ENCODE measurements at places on chromosomes 7 and 10.
A peak's percentile ranks its signal among the peaks of the same experiment; 100 is the strongest.

DNA sequence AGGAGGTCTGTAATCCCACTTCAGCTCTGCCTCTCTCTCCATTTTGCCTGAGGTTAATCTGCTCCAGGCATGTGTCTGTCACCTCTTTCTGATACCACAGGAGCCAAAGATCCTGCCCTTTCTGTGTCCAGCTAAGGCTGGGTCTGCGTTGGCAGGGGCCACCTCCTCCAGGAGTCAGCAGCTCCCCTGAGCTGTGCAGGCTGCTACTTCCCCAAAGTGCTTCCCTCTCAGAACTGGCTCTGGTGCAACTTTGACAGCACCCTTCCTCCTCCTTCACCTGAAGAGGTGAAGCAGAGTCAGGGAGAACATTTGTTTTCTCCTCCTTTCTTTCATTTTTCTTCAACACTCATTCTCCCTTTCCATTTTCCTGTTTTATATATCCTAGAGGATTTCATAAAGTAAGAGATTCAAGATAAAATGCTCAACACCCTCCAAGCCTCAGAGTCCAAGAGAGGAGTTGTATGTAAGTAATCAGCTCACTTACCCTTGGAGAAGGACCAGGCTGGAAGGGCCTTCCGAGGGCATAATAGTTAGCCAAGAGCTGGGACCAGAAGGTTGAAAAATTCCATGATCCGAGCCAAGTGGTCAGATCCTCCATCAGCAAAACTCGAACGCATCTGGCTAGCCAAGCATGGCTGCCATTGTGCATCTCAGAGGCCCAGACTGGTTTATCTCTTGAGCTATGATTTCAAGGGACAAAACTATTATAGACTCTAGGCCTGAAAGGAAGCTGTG, 257.3 kb downstream of the PTEN start:
- DNase-seq: no peak

- DNase-seq: no peak
These were observed 25.1 kb upstream of the ELOVL3 start for GRCh38 chr10:102200751-102201640.

DNA sequence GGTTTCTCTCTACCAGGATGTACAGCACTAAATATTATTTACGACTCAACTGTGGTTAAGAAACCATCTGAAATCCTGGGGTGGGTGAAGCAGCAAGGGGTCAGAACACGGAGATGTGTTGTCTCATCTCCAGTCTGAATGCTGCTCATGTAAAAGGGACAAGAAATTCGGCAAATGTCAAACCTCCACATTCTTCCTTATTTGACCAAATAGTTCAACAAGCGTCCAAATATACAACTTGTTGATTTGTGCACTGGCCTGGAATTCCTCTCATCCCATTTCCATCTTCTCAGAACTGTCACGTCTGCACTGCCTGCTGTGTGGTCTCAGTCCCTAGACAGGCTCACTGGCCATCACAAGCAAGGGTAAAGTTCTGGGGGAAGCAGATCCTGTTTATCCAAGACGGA, 520.0 kb downstream of the PARD3 start:
- no peak for DNase-seq

- no peak for DNase-seq
These were observed 105.5 kb upstream of the PTN start for GRCh38 chr7:137449016-137449415.

DNA sequence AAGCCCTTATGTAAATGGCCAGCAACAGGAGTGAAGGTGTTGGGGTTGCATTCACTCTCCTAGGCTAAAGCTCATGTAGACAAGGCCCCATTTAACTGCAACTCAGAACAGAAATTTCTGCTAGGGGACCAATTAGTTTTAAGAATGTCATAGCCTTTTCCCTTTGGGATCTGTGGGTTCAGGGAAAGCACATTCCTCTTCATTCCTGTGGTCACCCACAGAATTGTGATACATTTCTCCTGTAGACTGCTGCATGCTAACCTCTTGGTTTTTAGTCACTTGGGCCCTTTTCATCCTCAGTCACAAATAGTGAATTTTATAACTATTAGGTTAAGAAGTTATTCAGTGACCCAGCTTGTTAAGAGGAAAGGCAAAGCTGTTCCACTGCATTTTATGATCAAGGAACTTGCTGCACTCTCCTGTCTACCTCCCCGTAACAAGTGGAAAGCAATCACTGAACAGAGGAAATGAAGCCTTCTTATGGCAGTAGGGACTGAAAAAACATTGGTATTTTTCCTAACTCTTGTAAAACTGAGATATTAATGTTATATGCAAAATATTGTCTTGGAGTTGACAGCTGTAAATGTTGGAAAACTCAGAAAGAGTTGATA, 124.9 kb downstream of the SND1 start:
- DNase-seq: no peak

DNA sequence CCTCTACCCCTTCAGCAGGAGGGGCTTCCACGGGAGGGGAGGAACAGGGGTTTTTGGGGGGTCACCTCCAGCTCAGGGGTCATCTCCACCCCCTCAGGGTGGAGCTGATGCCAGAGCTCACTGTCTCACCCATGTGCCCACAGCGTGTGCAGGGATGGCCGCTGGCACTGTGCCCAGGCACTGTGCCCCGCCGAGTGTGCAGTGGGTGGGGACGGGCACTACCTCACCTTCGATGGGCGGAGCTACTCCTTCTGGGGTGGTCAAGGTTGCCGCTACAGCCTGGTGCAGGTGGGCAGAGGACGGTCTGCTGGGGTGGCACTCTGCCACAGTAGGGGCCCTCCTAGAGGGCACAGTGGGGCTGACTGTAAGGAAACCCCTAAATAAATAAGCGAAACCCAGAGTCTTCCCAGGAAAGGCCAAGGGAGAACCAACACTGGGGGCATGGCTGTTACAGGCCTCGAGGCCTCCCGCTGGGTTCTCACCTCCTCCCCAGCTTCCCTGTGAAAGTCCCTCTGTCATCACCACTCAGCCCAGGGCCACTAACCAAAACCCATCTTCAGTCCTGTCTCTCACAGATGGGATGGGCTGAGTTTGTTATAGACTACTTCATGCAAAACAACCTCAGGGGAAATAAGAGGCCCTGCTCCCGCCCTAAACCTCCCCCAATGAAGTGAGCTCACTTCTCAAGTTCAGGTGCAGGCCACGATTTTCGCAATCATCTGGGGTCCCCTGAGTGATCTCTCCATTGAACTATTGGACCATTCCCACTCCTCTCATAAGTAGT, 7.4 kb upstream of the ZNF467 start:
- no peak for DNase-seq

GRCh38 chr10:31875608-31876007, 53.0 kb downstream of the ARHGAP12 start:
- no peak for DNase-seq

DNA sequence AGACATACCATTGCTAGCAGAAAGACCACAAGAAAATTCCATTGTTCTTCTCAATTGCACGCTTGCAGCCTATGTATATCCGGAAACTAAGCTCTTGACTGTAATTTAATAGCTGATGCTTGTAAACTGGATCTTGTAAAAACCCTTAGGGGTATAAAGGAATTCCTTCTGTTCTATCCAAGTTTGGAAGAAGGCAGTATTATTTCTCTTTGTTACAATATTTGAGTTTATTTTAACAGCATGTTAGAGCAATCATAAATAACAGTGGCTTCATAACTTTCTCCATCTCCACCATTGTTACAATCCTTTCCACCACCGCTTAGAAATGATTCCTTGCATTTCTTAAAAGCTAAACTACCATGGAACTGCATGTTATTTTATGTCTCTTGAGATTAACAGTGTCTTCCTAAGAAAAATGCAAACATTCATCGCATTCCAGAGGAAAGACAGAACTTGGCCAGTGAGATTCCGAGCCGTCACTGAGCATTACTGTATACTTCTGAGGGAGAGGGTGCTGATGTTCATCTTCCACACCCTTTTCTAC, 92.5 kb downstream of the TRIL start:
- no peak for DNase-seq

DNA sequence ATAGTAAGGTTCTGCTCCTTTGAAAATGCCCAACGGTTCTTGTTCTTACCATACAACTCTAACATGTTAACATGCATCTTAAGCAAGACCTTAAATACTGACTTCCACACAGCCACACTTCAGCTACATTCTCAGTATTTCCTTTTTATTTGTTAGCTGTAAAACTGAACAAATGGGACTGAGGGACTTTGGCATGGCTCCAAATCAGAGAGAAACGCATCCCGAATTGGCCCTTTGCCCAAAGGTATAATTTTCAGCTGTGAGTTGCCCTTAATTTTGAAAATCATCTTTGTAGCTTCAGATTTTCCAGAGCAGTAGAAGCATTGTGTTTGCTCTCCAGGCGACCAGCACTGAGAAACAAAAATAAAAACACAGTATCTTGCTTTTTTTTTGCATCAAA, 56.4 kb downstream of the NEUROD6 start:
- DNase-seq: no peak

GRCh38 chr7:18064242-18064838, 36.7 kb upstream of the PRPS1L1 start:
- DNase-seq: no peak

DNA sequence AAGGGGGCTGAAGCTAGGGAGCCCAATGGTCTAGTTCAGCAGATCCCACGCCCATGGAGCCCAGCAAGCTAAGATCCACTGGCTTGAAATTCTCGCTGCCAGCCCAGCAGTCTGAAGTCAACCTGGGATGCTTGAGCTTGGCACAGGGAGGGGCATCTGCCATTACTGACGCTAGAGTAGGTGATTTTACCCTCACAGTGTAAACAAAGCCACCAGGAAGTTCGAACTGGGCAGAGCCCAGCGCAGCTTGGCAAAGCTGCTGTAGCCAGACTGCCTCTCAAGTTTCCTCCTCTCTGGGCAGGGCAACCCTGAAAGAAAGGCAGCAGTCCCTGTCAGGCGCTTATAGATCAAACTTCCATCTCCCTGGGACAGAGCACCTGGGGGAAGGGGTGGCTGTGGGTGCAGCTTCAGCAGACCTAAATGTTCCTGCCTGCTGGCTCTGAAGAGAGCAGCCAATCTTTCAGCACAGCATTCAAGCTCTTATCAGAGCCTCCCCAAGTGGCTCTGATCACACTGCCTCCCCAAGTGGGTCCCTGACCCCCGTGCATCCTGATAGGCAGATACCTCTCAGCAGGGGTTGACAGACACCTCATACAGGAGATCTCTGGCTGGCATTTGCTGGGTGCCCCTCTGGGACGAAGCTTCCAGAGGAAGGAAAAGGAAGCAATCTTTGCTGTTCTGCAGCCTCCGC, 167.8 kb downstream of the CCDC71L start:
- DNase-seq: no peak

DNA sequence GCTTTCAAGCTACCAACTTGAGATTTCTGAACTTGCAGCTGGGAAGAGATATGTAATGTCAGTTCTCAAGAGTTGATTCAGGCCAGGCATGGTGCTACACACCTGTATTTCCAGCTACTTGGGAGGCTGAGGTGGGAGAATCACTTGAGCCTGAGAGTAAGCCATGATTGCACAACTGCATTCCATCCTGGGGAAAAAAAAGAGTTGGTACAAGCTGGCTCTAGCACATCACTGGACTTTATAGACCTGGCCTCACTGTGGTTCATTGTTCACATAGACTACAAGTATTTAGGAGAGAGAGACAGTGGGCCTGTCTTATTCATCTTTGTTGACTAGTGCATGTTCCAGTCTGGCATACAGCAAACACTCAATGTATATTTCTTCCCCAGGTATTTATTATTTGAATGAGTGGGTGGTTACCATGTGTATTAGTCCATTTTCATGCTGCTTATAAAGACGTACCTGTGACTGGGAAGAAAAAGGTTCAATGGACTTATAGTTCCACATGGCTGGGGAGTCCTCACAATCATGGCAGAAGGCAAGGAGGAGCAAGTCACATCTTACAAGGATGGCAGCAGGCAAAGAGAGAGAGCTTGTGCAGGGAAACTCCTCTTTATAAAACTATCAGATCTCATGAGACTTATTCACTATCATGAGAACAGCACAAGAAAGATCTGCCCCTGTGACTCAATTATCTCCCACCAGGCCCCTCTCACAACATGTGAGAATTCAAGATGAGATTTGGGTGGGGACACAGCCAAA, 176.5 kb downstream of the PFKFB3 start:
- DNase-seq: no peak

GRCh38 chr10:110069502-110069982, 61.8 kb downstream of the ADD3 start:
- no peak for DNase-seq

DNA sequence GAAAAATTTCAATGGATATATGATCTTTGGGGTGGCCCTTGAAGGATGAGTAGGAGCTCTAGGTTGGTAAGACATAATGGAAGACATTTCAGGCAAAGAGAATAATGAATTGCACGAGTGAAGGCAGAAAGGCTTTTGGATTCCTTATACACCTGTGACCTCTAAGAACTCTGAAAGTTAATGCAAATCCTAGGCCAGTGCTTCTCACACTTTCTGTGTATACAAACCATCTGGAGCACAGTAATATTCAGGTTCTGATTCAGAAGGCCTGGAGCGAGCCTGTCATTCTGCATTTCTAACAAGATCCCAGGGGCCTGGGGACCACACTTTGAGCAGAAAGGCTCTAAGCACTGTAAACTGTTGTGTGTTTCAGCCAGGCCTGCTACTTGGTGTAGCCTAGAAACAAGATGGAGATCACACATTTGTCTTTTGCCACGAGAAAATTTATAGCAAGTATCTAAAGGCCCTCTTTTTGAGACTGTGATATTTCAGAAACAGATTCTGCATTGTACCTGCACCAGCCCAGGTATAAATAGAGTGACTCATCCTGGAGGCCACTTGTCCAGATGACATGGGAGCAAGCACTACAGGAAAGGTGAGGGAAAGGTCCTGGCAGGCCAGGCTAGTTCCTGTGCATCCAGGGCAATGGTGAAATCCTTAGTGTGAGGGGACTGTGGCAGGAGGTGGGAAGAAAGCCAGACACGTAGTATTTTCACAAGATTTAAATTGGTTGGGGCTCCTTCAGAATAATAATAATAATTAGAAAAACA, 24.4 kb downstream of the MRPS33 start:
- DNase-seq: no peak

GRCh38 chr10:84194424-84195043, at the start of gene CDHR1:
Gene CDHR1 (plus strand): TSS chr10:84194537. CDS start chr10:84194761, 224 bp downstream.
- DNase-seq: peak; percentile 11

- DNase-seq: no peak
These were observed at the start of gene SKIDA1 for GRCh38 chr10:21525367-21526187. Gene SKIDA1 (minus strand): TSS chr10:21525682. CDS start chr10:21517822, 7,860 bp downstream.

DNA sequence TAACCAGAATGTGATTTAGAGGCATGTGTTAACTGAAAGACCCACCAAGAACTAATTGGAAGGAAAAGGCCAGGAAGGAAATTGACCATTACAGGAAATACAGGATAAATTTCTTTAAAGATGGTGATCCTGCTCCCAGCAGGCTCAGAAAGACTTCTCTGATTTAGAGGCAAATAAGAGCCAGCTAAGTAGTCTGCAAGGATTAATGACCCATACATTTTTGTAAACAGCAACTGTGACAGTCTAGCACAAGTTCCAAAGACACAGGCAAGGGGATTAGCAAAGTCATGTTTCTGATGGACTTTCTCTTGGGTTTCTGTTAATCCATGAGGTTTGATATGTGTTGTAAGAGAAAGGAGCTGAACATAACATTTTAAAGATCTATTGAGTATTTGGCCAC, 425.0 kb downstream of the HTR7 start:
- DNase-seq: no peak

- no peak for DNase-seq
These were observed 26.6 kb downstream of the FGF8 start for GRCh38 chr10:101749047-101750016.
